Body of pancreas (tissue), 4 donors: ENCODE measurements at places on chromosomes 13 and 19. TPM values are rescaled to one million over a fixed set of nuclear protein-coding genes. Genes with fewer than 3 reads are reported as not detected.

GRCh38 chr19:17335575-17335974, 920 bp upstream of the ANO8 start:
- no peak for DNase-seq

DNA sequence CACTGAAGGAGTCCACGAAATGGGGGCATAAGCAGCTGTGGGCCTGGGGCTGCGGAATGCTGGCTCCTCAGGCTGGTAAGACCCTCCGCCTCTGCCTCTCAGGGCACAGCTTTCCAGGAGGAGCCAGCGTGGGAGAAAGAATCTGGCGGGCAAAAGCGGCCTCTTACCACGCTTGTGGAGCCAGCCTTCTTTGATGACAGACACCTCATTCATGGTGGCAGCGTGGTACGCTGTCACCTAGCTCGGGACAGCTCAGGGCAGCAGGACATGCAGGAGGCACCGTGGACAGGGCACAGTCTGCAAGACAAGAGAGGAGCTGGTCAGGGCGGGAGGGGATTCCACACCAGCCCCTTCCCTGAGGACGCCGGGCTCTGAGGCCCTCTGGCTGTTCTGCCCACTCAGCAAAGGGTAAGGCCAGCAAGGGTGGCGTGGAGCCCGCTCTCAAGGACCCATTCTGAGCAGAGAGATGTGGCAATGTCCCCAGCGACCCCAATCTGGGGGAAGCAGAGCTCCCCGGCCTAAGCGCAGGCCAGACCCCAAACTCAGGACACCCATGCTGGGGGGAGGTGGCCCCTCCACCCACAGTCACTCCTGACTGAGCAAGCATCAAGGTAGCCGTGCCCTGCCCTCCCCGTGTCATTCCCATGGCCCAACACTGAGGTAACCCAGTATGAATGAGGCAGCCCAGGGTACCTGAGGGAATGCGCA, 19.9 kb downstream of the AKT2 start:
- no peak for DNase-seq

- DNase-seq, result no peak
These were observed 39.9 kb downstream of the PCCA start for GRCh38 chr13:100128838-100129237.

DNA sequence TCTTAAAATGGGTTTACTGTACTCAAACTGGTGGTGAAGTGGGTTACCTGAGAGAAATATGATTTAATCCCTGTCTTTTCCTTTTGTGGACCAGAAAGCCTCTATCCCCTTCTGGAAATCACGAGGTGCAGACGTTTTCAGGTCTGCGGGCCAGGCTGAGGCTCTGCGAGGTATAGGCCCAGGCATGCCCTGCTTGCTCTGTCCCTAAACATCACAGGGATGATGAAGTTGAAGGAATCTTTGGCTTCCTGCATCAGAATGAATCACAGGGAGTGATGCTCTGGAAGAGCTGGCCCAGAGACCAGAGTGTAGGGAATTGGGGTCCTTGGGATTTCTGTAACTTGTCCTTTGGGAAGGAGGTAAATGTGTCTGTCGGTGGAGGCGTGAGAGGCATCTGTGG, 18.4 kb upstream of the CHST8 start:
- DNase-seq, result no peak

DNA sequence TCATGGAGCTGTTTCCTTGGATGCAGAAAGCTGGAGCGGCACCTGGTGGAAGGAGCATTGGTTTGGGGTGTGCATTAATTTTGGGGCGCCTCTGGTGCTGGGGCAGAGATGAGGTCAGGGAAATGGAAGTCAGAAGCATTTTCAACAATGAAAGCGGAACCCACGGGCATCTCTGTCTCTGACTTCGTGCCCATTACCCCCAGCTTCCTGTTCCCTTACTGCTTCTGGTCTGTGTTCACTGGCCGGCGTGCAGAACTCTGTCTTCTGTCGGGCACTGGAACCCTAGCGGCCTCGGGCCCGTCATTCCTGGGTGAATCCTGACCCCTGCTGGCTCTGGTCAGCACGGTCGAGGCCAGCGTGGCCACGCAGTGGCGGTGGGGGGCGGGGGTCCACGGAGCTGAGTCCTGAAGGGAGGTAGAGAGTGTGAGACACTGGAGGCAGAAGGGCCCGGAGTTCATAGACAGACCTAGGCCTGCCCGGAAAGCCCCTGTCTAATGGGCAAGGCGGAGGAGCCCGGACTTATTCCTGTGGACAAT, 7.9 kb upstream of the LINGO3 start:
- peak; percentile 36 for DNase-seq

DNA sequence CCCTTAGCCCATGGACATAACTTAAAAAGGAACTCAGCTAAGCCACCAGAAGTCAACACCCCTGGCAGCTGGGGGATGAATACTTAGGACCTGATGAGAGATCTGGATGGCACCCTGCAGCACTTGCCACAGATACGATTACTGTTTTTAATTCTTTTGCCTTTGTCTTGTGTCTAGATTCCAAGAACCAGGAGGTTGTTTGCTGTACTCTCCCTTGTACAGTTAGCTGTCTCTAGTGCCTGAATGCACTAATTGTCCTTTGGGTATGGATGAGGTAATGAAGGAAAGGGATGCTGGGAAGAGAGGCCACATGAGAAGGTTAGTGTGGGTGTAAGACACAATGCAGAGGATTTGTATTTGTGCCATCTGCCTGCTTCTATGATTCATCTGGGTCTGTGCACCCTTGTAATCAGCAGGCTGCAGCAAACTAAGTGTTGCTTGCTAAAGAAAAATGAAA, 385.8 kb downstream of the KCNRG start:
- no peak for DNase-seq

Gene ZNF681
- total RNA-seq, result 2.1 TPM
